Right ventricle myocardium superior (tissue), 1 donor: ENCODE measurements at places on chromosomes 1 and 21.

GRCh38 chr1:52707927-52708655 lies 9.9 kb upstream of the COA7 start:
- DNase-seq, result no peak

- no peak for DNase-seq
Measured at GRCh38 chr1:153957744-153958110, 685 bp downstream of the CRTC2 start.

DNA sequence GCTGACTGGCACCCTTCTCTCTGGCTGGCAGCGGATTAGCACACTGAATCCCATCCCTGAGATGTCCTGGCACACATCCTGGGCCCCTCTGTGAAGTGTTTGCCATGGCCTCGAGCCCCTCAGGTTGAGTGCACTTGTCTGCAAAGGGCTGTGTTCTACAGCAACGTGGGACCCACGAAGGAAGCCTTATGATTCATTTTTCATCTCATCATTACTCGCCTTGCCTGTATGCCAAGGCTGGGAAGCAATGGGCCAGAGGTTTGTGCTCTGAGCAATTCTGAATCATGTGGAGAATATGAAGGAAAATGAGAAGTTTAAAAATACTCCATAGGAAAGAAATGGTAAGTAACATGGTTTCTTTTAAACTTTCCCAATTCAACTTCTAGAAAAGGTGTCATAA lies 124.8 kb upstream of the LMO4 start:
- DNase-seq, result no peak

DNA sequence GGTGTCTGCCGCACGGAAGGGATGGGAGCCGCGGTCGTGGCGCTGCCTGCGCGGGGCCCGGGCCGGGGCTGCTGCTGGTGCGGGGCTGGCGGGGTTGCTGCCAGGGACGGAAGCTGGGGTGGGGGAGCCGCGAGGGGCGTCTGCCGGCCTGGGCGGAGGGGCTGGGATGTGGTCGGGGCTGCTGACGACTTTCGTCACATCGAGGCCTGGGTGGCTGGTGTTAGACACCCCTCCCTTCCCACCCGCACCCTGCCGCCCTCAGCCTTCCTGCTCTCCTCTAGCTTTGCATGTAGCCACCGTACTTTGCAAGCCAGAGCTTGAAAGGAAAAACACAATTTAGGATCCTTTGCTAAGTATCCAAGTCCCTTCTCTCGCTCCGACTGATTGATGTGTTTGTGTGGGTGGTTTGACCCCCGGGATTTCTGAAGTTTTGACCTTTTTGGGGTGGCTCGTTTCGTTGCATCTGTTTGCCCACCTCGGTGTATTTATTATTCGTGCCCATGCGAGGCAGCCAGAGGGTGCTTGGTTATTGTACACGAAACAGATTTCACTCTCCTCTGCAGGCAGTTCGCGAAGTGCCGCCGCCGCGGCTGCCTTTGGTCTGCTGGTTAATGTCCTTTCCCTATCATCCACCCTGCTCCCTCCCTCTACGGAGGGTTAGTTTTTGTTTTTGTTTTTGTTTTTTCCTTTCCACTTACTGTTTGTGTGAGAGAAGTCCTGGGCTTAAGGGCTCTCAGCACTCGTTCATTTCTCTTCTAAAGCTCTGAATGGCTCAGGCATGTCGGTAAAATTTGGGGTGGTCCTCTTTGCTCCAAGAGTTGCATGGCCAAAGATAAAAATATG lies 868 bp downstream of the C1orf21 start:
- DNase-seq, result peak; percentile 73

- DNase-seq, result no peak
Measured at GRCh38 chr1:183968386-183968785, 69.1 kb downstream of the COLGALT2 start.

DNA sequence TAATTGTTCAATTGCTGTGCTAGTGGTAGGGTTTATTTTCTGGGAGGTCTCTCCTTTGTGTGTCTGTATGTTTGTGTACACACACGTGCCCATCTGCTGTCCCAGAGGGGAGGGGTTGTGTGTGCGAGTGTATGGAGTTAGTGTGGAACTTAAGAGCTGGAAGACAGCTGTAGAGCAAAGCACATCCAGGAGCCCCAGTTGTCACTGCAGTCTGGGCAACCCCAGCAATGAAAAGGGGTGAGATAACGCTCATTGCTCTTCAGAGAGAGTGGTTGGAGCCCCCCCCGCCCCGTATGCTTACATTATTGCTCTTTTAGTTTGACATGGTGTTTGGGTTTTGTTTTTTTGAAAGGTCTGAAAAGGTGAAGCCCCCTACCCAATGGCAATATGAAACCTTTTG lies 36.9 kb downstream of the NCF2 start:
- no peak for DNase-seq

DNA sequence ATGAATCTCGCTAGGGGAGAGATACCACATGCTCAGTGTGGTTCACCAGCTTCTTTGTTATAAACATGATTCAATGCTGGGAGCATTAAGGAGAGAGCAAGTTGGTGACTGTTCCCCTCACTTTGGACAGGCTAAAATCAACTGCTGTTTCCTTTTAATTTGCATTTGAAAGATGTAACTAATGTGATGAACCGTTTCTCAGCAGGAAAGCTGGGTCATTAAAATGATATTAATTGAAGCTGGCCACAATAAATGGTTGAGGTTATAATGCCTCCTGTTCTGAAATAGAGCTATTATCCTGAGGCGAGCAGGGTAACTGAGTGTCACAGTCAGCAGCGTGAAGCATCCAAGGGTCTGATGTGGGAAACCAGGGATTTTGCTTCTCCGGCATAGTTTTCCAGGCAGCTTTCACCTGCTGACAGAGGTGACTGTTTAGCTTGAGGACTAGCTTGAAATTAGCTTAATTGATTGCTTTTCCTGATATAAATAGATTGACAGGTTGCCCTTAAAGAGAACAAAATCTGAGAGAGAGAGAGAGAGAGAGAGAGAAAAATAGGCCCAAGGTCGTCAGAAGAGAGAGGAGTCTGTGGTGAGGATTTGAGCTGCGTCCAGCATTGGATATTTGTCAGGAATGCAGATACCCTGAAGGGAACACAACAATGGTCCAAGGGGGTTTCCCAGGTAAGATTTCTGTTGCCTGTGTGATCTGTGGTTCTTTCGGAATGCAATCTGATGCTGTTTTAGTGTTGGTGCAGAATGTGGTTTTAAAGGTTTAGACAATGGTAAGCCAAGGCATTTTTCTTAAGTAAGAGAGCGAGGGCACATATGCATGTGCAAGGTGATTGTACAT lies 209.7 kb downstream of the PATJ start:
- no peak for DNase-seq

DNA sequence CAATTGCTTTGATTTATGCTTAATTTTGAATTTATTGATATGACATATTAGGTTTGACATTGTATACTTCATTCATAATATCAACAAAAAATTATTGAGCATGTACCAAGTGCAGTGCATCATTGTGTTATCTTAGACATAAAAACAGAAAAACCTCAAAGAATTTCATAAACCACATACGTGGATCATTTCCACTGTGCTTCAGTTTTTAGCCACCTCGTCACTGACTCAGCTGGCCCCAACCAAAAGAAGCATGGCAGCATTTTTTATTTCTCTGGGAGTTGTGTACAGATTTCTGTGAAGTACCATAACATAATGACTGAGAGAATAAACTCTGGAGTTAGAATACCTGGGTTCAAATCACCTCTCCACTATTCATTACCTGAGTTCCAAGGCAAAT lies 95.6 kb upstream of the C1orf87 start:
- no peak for DNase-seq

GRCh38 chr1:215891266-215892057 lies 324.4 kb downstream of the KCTD3 start:
- no peak for DNase-seq

DNA sequence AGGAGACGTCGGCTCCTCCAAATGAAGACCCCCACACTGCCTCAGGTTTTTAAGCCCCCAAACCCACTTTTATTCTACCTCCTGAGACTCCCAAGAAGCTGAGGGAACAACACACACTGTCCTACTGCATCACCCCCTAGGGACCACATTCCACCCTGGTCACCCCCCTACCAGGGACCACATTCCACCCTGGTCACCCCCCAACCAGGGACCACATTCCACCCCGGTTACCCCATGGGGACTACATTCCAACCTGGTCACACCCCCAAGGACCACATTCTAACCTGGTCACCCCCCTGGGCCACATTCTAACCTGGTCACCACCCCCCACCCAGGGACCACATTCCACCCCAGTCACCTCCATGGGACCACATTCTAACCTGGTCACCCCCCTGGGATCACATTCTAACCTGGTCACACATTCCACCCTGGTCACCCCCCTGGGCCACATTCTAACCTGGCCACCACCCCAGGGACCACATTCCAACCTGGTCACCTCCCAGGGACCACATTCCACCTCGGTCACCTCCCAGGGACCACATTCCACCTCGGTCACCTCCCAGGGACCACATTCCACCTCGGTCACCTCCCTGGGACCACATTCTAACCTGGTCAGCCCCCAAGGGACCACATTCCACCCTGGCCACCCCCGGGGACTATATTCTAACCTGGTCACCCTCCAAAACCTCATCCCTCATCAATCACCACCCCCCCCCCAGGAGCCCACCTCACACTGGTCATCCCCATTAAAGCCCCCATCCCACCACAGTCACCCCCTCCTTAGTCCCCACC lies 587.6 kb downstream of the NPHP4 start:
- DNase-seq, result no peak

DNA sequence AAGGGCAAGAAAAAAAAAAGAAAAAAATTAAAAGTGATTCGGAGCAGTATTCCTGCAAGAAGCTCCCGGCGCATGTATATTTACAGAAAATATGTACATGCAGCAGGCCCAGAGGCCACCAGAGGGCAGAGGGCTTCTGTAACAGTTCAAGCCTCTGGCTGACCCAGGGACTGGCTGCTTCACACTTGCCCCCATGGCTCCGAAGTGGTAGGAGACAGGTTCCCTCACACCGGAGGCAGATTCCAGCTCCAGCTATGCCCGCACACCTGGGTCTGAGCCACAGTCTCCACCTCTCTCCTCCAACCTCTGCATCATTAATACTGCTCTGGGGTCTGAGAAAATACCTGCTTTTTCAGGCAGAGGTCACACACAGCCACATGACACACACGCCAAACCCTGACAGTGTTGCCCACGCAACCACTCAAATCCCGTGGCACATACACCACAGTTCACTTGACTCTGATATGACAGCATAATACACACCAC lies 2.2 kb upstream of the ARHGAP30 start:
- DNase-seq, result peak; percentile 82

GRCh38 chr1:22602060-22602740 lies 34.2 kb upstream of the C1QA start:
- DNase-seq, result no peak

- no peak for DNase-seq
Measured at GRCh38 chr1:22914633-22915217, 57.9 kb downstream of the LACTBL1 start.

DNA sequence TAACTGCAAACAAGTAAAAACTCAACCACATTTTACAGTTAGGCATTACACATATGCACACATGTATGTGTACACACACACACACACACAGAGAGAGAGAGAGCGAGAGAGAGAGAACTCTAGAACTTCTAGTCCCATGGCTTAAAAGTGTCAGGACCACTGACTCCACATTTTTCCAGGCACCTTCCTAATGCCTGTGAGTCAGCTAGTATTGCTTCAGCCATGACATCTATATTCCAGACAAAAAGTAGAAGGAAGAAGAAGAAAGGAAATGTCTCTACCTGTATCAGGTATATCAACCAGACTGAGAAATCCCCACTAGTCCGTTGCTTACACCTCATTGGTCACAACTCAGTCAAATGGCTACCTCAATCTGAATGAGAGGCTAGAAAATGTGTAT lies 31.9 kb upstream of the TACSTD2 start:
- DNase-seq, result no peak

DNA sequence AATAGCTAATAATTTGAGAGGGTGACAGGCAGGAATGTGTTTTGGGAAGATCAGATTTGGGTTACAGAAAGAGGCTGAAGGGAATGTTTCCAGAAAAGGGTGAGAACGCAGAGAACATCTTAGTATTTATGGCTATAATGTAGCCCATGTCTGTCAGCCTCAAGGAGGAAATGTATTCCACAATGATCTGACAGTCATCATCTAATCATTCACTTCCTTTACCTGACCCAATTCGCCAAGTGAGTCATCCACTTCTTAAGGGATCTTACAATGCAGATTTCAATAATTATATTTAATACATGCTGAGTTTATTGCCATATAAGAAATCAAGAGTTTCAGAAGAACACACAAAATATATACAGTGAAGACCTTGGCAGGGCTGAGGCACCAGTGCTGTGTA lies 10.8 kb downstream of the TRIM45 start:
- DNase-seq, result no peak

GRCh38 chr1:26321315-26322041 lies 3.7 kb downstream of the CD52 start:
- DNase-seq, result peak; percentile 96

GRCh38 chr1:200243042-200243437 lies 166.8 kb downstream of the ZNF281 start:
- DNase-seq, result no peak

DNA sequence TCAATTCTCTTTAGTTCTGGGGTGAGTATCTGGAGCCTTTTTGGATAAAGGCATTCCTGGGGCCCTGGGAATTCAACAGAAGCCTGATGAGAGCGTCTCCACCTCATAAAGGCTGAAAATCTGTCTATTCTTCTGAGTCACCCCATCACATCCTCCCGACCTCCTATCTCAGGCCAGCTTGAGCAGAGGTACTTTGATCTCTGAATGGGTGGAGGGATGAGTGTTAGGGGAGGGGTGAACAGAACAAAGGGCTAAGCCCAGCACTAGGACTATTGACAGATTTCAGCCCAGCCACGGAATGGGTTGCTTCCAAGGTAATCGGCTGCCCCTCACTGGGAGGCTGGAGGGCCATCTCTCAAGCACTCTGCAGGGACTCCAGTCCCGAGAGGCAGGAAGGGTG lies 2.5 kb upstream of the MYBPH start:
- no peak for DNase-seq

- DNase-seq, result peak; percentile 84
Measured at GRCh38 chr1:81802707-81803430, 2.1 kb downstream of the ADGRL2 start.

GRCh38 chr21:36535618-36536241 lies 55.8 kb upstream of the CLDN14 start:
- no peak for DNase-seq
